Stimulated activated CD4-positive, alpha-beta T cell treated with anti-CD3 and anti-CD28 coated beads, TNF-alpha, amount 100 ng/mL, for 1 hour (primary cell): ENCODE measurements at places on chromosomes 2 and 18.

- DNase-seq = no peak
These were observed 1.9 kb downstream of the WDR12 start for GRCh38 chr2:202909394-202910192.

DNA sequence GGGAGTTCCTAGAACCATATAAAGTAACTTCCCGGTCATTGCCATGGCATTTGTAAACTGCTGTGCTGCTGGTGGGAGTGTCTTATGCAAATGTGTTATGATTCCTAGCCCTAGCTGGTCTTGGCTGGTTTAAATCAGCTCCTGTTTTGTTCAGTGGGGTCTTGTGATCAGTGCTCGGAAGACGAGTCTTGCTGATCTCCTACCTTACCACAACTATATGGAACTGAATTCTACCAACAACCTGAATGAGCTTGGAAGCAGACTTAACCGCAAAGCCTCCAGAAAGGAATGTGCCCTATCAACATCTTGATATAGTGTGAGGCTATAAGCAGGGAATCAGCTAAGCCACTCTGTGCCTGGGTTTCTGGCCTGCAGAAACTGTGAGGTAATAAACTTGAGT lies 33.5 kb downstream of the POLE4 start:
- DNase-seq = no peak

- no peak for DNase-seq
These were observed 6.1 kb downstream of the BCL2 start for GRCh38 chr18:63313396-63313917.

- no peak for DNase-seq
These were observed 98.7 kb downstream of the BCL2 start for GRCh38 chr18:63220903-63221302.

DNA sequence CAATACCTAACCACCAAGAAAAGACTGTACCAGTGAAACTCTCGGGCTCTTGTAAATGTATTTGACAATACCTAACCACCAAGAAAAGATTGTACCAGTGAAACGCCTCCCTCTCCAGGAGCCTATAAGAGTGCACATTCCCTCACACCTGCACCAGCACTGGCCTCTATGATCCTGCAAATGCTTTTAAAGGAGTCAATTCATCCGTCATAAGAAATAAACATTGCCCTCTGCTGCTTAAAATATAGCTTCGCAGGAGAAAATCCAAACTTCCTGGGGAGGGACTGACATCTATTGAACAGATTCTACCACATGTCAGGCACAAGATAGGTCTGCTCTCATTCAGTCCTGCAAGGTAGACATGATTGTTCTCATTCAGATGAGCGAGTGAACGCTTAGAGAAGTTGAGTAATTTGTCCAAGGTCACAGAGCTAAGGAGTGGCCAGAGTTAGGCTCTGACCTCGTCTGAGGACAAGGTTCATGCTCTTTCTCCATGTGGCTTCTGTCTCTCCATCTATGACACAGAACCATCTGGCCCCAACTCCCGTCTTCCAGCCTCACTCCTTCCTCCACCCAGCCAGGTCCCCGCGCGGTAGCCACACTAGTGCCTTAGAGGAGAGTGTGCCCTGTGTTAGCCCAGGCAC lies 38.7 kb downstream of the MCFD2 start:
- no peak for DNase-seq

DNA sequence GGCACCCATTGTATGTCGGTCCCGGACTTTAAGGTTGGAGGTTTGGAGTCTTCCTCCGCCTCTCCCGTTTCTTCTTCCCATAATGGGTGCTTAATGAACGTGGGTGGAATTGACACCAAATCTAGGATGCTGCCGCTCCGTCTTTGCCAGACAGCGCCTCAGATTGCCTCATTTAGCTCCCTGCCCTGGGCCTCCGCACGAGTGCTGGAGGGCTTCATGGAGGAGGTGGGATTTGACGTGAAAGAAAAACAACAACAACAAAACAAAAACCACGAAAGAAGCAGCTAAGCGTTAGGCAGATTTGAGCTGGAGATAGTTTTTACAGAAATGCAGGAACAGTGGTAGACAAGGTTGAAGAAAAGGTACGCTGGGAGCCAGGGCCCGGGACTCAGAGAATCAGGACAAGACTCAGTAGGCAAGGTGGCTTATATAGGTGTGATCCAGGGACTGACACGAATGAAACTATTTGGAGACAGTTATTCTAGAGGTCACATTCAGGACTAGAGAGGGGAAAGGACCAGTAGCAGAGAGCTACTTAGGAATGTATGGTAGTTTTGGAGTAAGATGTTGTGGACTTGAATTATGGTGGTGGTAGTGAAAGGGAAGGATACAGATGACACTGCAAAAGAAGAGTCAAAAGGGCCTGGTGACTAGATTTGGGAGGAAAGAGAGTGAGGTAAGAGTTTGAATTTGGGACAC lies 605 bp downstream of the ZNF2 start:
- no peak for DNase-seq

GRCh38 chr2:199433204-199433832 lies 24.4 kb downstream of the SATB2 start:
- DNase-seq = no peak

DNA sequence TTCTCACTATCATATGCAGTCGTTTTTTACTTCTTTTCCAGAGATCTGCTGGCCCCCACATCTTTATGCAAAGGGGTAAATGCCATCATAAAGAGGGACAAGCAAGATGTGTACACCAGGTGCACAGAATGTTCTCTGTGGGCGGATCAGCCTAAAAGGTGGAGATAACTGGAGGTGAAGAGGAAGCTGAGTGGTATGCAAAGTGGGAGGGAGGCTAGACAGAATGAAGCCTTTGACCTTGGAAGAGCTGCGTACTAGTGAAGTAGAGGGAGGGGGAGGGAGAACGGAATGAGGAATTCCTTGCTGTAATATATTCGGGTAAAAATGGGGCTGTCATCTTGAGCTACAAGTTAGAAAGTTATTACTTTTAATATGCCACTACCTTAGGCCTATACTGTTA lies 287.5 kb upstream of the VRK2 start:
- no peak for DNase-seq

- no peak for DNase-seq
These were observed 13.7 kb downstream of the NCKAP1 start for GRCh38 chr2:183024339-183025095.

DNA sequence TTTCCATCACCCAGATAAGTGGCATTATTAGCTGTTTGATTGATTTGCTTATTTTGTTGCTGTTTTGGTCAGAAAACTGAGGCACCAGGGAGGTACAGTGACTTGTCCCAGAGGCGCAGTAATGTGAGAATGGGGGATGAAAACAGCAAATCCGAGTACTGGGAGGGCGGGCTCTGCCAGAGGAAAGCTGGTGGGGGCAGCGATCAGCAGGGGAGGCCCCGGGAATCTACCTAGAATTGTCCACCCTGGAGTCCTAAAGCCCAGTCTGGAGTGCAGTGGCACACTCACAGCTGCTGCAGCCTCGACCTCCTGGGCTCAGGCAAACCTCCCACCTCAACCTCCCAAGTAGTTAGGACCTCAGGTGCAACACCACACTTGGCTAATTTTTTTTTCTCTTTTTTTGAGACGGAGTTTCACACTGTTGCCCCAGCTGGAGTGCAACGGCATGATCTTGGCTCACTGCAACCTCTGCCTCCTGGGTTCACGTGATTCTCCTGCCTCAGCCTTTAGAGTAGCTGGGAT lies 17.0 kb upstream of the PTMA start:
- no peak for DNase-seq

- DNase-seq = no peak
These were observed 152.5 kb upstream of the APCDD1 start for GRCh38 chr18:10301831-10302483.

- no peak for DNase-seq
These were observed 163.0 kb downstream of the DDX1 start for GRCh38 chr2:15754703-15755099.

- DNase-seq = no peak
These were observed 16.5 kb downstream of the TWIST2 start for GRCh38 chr2:238864207-238865014.

DNA sequence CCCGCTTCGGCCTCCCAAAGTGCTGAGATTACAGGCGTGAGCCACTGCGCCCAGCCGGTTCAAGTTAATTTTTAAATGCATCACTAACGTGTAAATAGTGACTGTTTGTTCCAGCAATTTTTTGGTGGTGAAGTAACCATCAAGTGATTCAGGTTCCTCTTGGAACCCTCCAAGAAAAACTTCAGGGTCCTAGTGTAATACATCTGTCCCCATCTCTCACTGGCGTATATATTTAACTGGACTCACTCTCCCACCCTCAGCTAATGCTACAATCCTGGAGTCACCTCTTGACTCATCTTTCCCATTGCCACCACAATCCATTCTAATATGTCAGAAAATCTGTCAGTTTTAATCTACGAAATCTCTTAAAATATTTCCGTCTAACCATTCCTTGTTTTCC lies 10.3 kb downstream of the SULT1C4 start:
- DNase-seq = no peak

GRCh38 chr2:217258170-217258569 lies 398.3 kb upstream of the TNP1 start:
- DNase-seq = no peak

- DNase-seq = no peak
These were observed 92.3 kb downstream of the COPS8 start for GRCh38 chr2:237177986-237178385.

DNA sequence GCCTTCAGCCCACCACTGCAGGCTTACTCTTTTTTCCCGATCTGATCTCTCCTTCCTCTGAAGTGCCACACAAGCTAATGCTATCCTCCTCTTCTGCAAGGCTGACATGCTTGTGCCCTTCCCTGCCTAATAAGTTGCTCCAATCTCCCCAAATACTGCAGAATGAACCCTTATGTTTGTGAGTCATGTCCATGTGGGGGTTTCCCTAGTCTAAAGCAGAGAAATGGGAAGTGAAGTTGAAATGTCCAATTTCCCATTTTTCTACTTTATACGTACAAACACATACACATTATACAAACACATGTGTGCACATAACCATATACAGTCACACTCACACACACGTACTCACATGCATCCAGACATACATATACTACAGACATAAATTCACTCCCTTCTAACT lies 288.1 kb upstream of the CELF4 start:
- no peak for DNase-seq

- no peak for DNase-seq
These were observed 34.7 kb downstream of the PTPN18 start for GRCh38 chr2:130390460-130391057.

DNA sequence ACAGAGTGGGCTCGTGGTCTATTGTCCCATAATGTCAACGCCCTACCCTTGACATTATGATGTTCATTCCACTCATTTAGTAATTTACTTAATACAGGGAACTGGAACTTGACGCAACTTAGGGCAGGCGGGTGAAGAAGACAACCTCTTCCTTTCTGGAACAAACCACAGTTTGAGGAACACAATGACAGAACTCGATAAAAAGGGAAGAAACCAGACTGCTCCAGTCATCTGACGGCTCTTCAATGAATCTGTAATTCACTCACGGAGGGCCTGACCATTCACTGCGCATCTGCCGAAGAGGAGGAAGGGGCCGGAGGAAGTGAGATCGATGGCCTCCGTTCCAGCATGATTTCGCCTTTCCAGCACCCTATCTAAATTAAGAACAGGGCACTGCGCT lies 83.2 kb downstream of the BCL2 start:
- DNase-seq = no peak

DNA sequence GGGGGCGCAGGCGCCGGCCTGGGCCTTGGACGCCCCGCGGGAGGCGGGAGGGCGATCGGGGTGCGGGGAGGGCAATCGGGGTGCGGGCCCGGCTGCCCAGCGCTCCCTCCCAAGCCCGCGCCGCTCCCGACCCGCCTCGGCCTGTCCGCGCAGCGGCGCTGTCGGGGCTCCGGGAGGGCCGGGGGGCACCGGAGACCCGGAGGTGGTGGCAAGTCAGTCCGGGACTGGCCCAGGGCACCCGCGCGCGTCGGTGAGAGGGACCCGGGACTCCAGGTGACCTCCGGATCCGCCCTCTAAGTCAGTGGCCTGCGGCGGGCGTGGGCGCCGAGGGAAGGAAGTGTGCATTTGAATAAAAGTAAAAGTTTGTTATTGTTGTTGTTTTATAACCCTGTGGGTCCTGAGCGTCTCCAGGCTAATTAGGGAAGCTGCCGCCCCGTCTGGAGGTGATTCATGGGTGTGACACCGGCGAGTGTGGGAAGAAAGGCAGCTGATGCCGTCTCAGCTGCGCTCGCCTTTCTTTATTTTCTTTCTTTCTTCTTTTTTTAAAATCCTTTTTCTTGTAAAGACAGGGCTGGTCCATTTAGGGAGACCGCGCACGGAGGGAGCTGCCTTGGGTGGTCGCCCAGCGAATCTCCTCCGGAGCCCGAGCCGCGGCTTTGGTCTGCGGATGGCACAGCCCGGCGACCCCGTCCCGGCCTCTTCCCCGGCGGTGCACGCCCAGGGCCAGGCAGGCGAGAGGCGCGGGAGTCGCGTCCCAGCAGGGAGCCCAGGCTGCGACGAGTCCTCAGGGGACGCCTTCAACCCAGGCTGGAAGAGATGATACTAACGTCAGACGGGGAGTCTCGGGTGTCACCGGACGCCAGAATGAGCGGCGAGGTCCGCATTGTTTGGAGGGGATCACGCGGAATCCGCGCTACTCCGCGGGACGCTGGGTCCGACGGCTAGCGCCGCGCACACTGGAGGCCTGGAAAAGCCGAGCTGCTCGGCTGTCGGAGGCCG lies 627 bp upstream of the CRACDL start:
- peak; percentile 11 for DNase-seq

DNA sequence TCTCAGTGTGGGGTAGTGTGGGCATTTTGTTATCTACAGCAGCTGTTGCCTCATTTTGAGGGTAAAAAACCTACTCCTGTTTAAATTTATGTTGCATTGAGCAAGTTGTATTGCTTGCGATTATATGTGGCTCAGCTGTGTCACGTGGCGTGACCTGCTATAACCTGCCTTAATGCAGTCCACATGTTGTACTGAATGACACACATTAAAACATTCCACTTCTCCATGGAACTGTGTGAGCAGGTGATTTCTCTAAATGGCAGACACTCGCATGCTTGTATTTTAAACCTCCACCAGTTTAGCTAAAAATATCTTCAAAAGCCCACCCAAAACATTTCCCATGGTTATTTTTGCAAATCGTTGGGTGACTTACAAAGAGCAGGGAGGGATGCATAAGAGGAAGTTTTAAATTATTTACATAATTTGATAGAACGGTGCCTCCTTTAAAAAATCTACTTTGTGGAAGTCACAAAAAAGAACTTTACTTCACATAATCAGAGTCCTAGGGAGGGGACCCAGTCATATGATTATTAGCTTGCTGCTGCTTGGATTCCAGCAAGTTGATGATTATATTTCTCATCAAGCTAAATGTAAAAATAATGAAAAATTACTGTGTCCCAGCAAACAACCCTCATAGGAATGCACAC lies 163.3 kb upstream of the ZEB2 start:
- DNase-seq = no peak

GRCh38 chr18:54910161-54910919 lies 48.9 kb downstream of the CCDC68 start:
- no peak for DNase-seq

DNA sequence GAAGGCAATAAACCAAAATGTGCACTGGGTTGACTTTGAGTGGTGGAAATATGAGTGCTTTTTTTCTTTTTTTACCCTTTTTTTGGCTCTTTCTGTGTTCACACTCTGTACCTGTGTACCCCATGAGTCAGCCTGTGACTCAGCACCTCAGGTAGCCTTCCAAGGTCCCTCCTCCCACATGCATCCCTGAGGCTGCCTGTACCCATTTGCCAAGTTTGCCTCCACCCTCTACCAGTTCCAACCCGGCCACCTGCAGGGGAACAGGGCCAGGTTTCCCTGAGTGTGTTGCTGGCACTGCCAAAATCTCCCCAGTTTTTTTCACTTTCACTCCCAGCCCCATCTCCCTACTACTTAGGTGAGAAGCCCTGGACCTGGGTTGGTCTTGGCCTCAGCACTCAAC lies 14.0 kb downstream of the CXCR1 start:
- DNase-seq = no peak
